ENCODE measurements at places on chromosomes 5 and 9. TPM values are rescaled to one million over a fixed set of nuclear protein-coding genes. Genes with fewer than 3 reads are reported as not detected.

DNA sequence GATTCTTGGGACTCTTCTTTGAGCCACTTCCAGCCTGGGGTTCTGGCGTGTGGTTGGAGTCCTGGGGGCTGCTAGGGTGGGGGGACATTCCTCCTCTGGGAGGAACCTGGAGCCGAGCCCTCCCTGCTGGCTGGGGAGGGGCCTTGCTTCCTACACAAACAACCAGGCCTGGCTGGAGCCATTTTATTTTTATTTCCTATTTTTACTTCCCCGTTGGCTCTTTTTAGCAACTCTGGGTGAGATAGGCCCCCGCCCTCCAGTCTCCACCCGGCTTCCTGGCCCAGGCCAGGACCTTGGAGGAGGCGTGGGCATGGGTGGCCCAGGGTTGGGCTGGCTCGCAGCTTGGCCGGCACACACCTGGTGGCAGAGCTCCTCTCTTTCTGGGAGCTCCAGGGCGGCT is 15.1 kb downstream of the RXRA start:
- H3K27ac ChIP-seq: no peak overlapping the region
- no peak for DNase-seq
- H3K4me3 ChIP-seq: no peak overlapping the region
- H3K4me1 ChIP-seq: peaks cover 14% of the 10 kb centered on the region

- DNase-seq: no peak
- no peaks in the 10 kb centered on the region for H3K4me1 ChIP-seq
- no peak overlapping the region for H3K27ac ChIP-seq
- no peaks in the 10 kb centered on the region for H3K36me3 ChIP-seq
Measured at GRCh38 chr5:3634061-3634460, 38.4 kb downstream of the IRX1 start.

DNA sequence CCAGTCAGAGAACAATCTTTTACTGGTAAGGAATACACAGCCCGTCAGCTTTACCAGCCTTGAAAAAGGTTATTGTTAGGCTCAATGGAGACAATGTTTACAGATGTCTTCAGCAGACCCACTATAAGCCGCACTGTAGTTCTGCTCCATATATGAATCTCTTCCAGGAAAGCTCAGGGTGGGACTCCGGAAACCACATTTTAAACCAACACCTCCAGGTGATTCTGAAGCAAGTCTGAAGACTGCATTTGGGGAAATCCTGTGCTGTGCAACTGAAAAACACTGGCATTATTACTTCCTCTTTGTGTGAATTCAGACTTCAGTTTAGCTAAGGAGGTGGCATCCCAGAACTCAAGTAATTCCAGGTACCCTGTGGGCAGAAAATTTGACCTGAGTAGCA is 3.5 kb downstream of the GZMK start:
- no peaks in the 10 kb centered on the region for H3K4me1 ChIP-seq
- H3K36me3 ChIP-seq: no peaks in the 10 kb centered on the region
- H3K27ac ChIP-seq: no peak overlapping the region

DNA sequence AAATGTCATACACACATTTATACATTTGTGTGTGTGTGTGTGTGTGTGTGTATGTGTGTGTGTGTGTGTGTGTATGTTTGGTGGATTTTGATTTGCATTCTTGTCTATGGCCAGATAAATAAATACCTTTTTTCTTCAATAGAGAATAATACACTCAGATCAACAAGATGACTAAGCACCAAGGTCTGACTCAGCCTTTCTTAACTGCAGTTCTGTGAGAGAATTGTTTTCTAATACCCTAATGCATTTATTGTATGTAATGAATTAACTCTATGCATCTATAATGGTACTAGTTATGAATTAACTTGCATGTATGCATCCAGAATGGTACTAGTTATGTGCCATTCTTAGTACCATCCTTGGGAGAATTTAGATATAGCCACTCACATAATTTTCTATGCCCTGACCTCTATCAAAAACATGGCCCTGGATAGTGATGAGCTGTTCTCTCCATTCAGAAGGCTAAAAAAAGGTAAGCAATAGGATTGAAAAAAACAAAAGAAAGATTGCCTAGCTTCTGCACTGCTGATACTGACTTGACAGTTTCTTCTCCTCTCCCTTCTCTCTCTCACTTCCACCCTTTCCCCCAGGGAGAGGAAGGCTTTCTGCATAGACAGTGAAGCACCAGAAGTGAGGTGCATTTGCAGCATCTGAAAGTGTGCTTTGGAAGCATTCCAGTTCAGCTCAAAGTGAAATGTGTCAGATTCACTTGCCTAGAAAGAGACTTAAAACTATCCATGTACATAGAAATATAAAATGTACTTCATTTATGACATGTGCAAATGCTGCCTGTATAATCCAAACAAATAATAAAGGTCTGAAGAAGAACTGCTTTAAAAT is 55.1 kb upstream of the CCDC112 start:
- H3K4me3 ChIP-seq: no peak overlapping the region
- H3K36me3 ChIP-seq: no peaks in the 10 kb centered on the region
- H3K27me3 ChIP-seq: no peaks in the 10 kb centered on the region

DNA sequence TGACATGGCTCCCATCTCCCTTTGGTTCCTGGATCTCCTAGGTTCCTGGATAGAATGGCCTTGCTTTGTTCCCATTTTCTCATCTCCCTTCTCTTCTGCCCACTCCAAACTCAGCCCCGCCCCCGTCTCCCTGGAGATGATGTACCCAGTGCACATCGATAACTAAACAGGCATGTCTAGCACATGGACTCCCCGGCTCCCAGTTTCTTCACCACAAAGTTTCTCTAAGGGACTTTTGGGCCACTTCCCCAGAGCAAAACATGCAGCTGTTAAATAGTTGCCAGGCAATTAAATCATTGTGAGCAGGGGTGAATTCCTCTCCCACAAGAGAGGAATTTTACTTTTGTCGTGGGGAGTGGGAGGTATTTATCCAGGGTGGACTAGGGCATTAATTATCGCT is 259.0 kb downstream of the GADD45G start:
- no peaks in the 10 kb centered on the region for H3K27me3 ChIP-seq
- no peak for DNase-seq
- H3K36me3 ChIP-seq: no peaks in the 10 kb centered on the region
- H3K4me1 ChIP-seq: peaks cover 17% of the 10 kb centered on the region
- no peak overlapping the region for H3K4me3 ChIP-seq

DNA sequence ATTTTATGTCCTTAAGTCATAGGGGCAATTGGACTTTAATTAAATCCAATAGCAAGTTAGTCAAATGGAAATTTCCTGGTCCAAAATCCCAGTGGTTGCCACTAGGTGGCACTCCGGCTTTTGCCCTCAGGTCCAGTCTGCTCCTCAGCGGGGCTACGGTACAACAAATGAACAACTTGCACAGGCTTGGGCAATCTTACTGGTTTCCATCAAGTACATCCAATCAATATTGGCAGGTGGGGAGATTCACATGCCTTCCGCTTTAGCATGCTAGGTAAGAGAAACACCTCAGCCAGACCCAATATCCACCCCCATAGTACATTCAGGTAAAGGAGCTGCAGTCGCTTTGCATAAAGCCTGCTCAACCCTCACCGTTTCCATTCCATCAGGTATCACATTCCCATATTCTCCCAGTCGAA is 6.3 kb upstream of the MXD3 start:
- H3K27me3 ChIP-seq: no peaks in the 10 kb centered on the region
- no peaks in the 10 kb centered on the region for H3K36me3 ChIP-seq
- H3K4me1 ChIP-seq: no peaks in the 10 kb centered on the region
- H3K27ac ChIP-seq: no peak overlapping the region
- H3K4me3 ChIP-seq: no peak overlapping the region
- DNase-seq: peak; percentile 86

DNA sequence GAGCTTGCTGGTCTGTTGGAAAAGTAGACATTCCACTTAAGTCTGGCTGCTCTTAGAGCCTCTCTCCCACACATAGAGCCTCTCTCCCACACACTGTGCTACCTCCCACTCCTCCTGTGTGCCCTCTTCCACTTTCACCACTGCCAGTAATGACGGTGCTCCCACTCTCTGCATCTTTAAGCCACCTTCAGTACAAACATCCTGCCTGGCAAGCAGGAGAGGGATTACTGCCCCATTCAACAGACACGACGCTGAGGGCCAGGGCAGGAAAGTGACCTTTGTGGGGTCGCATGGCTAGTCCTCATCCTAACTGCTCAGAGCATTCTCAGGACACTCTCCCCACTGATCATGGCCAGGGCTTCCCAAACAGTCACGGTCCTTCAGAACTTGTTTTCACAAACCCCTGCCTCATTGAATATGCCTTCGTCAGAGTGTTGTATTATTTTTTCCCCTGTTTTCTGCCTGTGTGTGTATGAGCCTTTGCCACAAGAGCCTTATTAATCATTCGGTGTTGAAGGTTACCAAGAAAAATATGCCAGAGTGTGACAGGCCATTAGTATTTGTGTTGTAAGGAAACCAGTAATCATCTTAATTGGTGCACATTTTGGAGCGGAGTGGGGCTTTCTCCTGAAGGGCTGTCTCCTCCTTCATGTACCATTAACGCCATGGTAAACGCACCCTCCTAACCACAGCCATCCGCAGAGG is 87.1 kb upstream of the SAP30L start:
- DNase-seq: peak; percentile 70
- no peak overlapping the region for H3K27ac ChIP-seq
- no peak overlapping the region for H3K4me3 ChIP-seq

GRCh38 chr5:134877159-134877558 is 3.0 kb downstream of the TXNDC15 start:
- DNase-seq: no peak
- peak overlapping the region; percentile 59 for H3K27ac ChIP-seq
- no peaks in the 10 kb centered on the region for H3K27me3 ChIP-seq

DNA sequence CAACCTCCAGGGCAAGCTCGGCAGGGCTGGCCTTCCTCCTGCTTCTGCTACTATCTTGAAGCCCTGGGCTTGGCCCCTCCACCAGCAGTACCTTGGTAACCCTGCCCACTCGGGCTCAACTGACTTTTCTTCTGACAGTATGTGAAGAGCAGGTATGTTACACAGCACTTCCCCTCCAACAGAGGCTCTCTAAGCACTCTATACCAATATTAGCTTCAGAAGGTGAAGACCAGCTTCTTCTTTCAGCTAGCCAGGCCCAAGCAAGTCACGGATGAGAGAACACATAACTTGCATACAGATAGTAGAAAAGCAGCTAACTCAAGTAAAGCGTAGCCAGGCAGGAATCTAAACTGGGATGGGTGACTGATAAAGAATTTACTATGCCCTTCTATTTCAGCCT is 64.3 kb downstream of the FEM1C start:
- H3K4me1 ChIP-seq: no peaks in the 10 kb centered on the region
- H3K4me3 ChIP-seq: no peak overlapping the region
- no peak overlapping the region for H3K27ac ChIP-seq

DNA sequence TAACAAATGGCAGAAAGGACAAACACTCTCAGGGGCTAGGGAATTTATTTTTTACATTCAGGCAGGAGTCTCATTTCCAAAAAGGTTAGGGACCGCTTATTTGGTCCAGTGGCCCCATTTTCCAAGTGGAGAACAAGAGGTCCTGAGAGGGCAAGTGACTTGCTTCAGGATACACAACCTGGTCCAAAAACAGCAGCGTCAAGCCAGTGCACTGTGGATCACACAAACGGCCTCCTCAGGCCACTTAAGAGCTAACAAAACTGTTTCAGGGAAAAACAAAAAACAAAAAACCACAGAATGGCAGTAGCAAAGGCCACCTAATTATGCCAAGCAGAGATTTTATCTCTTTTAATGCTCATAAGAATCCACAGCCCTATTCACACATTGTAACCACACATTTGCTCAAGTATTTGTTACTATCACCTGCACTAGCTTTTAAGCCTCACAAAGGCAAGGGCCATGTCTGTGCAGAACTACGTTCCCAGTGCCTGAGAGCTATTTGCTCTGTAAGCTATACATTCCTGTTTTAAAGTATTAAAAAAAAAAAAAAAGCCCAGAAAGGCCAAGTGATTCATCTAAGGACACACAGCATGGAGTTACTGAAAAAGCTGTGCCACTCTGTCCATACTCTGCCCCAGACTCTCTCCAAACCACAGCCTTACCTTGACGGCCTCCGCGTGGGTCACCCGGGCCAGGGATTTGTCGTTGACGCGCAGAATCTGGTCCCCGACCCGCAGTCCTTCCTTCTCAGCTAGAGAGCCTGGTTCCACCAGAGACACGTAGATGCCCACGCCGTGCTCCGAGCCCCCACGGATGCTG is 1.5 kb downstream of the WHRN start:
- H3K27ac ChIP-seq: no peak overlapping the region
- H3K4me3 ChIP-seq: peak overlapping the region; percentile 79
- H3K4me1 ChIP-seq: peaks cover 24% of the 10 kb centered on the region
- no peak for DNase-seq
- H3K36me3 ChIP-seq: no peaks in the 10 kb centered on the region

DNA sequence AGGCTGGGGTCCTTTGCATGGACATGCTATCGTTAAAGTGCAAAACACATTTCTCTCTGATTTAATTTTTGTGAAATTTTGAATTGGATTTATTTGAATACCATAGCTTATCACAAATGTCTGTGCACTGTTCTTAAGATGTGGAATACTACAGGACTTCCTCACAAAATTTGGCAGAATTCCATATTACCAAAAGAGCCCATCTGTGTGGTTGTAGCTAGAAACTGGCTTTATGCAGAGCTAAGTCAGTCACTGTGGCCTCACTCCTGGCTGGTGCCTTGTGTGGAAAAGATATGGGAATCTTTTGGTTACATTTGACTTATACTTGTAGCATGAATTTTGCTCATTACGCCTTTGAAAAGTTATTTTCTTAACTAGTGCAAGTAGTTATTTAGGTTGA is 35.5 kb downstream of the ACO1 start:
- peaks cover 39% of the 10 kb centered on the region for H3K36me3 ChIP-seq
- no peak overlapping the region for H3K27ac ChIP-seq
- no peaks in the 10 kb centered on the region for H3K27me3 ChIP-seq
- no peaks in the 10 kb centered on the region for H3K4me1 ChIP-seq
- DNase-seq: no peak

DNA sequence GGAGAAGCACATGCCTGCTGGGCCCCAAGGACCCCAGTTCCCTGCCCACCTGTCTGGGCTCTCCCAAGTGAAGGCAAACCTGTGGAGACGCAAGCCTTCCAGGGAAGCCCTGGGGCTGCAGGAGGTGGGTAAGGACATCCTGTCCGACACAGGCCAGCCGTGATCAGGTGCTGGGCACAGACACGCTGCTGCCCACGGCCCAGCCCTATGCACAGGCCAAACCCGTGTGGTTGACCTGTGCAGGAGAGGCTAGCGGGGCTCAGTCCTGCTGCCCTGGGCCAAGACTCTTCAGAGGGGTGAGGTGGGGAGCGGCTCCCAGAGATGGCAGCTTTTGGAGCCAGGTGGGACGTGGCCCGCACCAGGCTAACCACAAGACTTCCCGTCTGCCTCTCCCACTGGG is 14.3 kb downstream of the LHX3 start:
- H3K4me1 ChIP-seq: no peaks in the 10 kb centered on the region
- no peaks in the 10 kb centered on the region for H3K36me3 ChIP-seq
- DNase-seq: no peak

GRCh38 chr5:68225188-68225910 is 9.8 kb downstream of the PIK3R1 start:
- peaks cover 3% of the 10 kb centered on the region for H3K36me3 ChIP-seq
- H3K4me3 ChIP-seq: no peak overlapping the region
- peaks cover 10% of the 10 kb centered on the region for H3K4me1 ChIP-seq
- peak; percentile 93 for DNase-seq
- H3K27me3 ChIP-seq: no peaks in the 10 kb centered on the region

- no peaks in the 10 kb centered on the region for H3K36me3 ChIP-seq
- peak overlapping the region; percentile 11 for H3K4me3 ChIP-seq
- no peaks in the 10 kb centered on the region for H3K27me3 ChIP-seq
- no peak for DNase-seq
Measured at GRCh38 chr5:168580227-168580508, 1.0 kb upstream of the PANK3 start.

OR1Q1 gene
- total RNA-seq: not detected

ECSCR gene
- total RNA-seq: not detected

CDC25C gene
- 2.7 TPM for total RNA-seq

ACOT12 gene
- total RNA-seq: not detected

JADE2 gene
- total RNA-seq: 17.8 TPM

SPINK4 gene
- 7.8 TPM for total RNA-seq

GDA gene
- total RNA-seq: 0.18 TPM

FAM78A gene
- total RNA-seq: 39.6 TPM
